ENCODE measurements at places on chromosomes 5 and 9.

GRCh38 chr5:32630867-32631491, 45.6 kb downstream of the SUB1 start:
- DNase-seq = no peak

GRCh38 chr5:119279093-119279492, 76.7 kb upstream of the TNFAIP8 start:
- no peak for DNase-seq

DNA sequence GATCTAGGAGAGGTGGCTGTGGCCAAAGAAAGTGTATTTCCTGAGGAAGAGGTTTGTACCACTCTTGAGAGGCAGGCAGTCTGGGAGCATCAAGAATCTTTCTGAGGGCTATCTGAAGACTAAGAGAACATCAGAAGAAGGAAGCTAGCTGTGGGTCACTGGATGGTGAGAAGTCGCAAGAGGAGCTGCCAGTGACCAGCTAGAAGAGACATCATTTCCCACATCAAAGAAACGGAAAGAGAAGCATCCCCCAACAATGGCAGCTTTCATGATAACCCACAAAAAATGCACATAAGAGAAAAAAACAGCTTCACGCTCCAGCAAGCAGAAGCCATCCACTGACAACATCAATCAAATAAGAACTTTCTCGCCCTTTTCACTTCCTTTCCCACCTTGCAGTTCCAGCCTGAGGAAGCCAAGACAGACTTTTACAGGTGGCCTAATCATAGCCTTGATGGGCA, 25.0 kb upstream of the CEP78 start:
- peak; percentile 36 for DNase-seq

GRCh38 chr5:107474716-107475489, 195.8 kb downstream of the EFNA5 start:
- no peak for DNase-seq

GRCh38 chr5:148811756-148812155, 14.7 kb upstream of the ADRB2 start:
- no peak for DNase-seq

- DNase-seq = no peak
Observed at GRCh38 chr9:32701321-32702022, 66.0 kb upstream of the TAF1L start.

GRCh38 chr9:133615186-133615585, 6.0 kb upstream of the FAM163B start:
- no peak for DNase-seq

DNA sequence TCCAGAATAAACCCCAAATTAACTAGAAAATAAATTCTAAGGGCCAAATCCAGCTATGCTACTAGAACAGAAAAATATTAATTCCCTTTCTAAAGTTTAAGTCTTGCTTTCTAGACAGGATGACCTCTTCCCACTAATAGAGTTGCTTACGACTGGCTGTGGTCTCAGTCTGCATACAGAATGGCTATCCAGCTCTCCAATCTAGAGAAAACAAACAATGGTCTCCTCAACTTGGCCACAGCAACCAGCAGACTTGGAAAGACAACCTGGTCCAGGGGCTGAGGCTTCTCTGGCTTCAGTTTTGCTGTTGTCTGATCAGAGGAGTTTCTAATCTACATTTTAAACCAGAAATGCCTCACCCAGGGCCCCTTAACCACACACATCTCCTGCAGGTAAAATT, 28.9 kb downstream of the RASEF start:
- no peak for DNase-seq

GRCh38 chr5:32232441-32233219, 58.5 kb upstream of the GOLPH3 start:
- peak; percentile 44 for DNase-seq
